ENCODE measurements at places on chromosomes 12 and 14. TPM values are rescaled to one million over a fixed set of nuclear protein-coding genes. Genes with fewer than 3 reads are reported as not detected.

The DTX1 gene
- total RNA-seq: 2.4 TPM

The SLC11A2 gene
- total RNA-seq: 22.9 TPM

DNA sequence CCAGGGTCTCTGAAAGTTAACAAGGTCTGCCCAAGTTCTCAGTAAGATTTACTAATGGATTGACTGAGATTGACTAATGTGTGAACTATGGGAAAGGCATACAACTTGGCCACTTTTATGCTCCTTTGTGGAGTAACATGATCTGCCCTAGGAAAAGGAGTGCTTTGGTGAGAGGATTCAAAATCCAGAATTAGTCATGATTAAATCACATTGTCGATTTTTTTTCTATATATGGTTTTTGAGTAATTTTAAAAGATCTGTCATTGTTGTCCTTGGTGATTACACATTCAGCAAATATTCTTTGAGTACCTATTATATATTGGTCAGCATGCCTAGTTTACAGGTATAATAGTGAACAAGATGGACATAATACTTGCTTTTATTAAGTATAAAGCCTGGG, 147.7 kb upstream of the SYT10 start:
- no peak for DNase-seq

DNA sequence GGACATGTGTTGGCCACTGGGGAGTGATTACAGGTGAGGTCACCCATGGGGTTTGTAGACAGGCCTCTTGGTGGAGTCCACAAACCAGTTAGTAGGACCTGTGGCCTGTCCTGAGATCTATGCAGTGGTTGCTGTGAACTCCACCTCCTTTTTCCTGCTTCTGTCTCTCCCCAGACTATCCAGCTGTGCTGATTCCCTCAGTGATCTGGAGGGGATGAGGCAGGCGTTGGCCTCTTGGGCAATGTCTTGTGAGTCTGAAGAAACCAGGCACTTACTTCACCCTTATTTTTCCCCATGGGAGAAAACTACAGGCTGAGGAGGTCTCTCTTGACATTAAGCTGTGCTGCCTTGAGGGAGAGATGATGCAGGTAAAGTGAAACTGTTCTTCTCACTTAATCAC, 257.2 kb upstream of the PRICKLE1 start:
- no peak for DNase-seq

DNA sequence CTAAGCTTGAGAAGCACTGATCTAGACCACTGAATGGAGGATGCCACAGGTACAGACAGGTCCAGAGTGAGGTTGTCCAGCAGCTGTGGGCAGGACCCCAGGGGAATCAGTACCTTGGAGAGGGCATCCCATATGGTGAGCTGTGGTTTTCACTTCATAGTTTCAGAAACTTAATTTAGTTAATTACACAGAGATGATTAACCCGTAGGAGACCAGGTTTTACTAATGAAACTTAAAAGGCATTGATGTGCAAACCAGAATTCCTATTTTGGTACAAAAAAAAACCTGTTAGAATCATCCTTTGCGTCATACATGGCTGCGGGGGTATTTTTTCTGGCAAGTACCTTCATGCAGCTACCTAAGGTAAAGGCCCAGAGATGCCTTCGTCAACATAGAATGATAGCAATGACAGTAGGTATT, 159.3 kb downstream of the DACT1 start:
- no peak for DNase-seq

DNA sequence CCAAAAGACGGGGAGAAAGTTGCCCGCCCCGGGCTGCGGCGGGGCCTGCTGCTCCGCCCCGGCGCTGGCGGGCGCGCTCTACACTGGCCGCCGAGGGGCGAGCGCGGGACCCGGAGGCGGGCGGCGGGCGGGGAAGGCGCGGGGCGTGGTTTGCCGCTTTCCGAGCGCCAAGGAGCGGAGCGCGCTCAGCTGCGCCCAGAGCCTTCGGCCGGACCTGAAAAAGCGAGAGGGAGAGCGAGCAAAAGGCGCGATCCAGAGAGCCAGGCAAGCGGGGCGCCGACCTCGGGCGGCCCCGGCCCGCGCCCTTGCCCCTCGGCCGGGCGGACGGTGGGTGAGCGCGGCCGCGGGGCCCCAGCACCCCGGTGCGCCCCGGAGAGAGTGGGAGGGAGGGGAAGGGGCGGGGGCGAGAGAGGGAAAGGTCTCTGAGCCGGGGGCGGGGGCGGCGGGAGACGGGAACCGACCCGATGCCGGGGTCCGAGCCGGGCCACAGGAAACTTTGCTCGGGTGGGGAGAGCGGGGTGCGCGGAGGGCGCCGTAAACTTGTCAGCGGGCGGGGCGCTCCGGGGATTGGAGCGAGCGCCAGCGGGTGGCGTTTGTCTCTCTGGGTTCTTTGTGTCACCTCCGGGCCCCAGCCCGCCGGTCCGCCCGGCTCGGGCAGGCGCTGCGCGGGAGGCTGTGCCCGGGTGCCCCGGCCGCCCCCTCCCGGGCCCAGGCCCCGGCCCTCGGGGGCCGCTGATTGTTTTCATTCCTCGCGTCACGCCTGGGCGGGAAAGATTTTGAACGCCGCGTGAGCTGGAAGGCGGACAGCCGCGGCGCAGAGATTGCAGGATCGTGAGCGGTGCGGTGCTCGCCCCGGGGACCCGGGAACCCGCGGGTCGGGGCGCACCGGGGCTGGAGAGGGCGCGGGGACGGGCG, at the start of gene SYNE2:
TSS of gene SYNE2 (plus strand) at position 188 of the 915 bp plus-strand sequence. CDS start 56,145 bp downstream, outside the sequence.
- DNase-seq: peak; percentile 90

DNA sequence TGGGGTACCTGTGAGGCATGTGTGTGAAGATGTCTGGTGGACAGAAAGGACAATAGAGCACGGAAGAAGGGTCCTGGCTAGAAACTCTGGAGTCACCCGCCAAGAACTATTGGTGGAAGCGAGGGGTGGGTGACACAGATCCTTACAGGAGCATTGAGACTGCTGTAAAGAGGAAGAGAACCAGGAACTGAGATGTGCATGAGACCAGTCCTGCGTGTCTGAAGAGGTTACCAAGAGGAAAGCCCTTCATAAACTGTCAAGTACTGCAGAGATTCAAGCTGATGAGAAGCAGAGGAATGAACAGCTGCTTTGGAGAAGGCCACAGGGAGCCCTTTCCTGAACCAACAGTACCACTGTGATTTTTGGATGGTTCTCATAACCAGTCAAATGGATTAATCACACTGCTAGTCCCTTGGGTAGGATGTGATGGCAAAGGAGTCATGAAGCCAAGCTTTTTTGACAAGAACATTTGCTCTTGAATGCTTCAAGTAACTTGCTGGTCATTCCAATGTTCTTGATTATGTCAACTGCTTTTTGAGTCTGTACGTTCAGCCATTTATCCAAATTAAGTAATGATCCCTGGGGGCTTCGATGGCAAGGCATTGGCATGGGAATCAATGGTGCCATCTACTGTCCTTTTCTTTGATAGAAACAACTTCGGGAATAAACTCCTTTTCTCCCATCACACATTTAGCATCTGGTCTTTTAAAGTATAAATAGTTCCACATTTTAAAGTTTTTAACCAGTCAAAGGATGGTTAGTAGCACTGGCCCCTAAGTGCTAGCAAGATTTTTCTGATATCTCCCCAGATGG, 42.9 kb downstream of the GPR135 start:
- DNase-seq: no peak

- DNase-seq: no peak
Measured at GRCh38 chr12:2058837-2059236, 6.0 kb downstream of the CACNA1C start.

DNA sequence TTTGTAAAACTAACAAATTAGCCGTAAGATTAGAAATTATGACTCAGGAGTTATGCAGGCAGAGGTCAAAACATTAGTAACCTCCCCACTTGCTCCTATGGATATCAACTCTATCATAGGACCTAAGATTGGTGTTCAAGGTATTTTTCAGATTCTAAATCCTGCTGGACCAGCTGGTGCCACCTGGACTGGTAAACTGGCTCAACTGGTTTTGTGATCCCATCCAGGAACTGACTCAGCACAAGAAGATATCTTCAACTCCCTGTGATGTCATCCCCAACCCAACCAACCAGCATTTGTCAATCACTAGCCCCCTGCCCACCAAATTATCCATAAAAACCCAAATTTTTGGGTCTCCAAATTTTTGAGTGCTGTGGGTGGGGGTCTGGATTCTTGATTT, 98.1 kb upstream of the OR4E1 start:
- DNase-seq: no peak

Data from left ventricle myocardium superior (tissue), 1 donor.